SJCRH30 (cell line): ENCODE measurements at places on chromosomes 2 and 18.

GRCh38 chr2:219369447-219369861, 18.3 kb downstream of the DNPEP start:
- no peak for DNase-seq

GRCh38 chr2:206800506-206801417, 35.4 kb downstream of the FASTKD2 start:
- peak; percentile 38 for DNase-seq

GRCh38 chr2:158518084-158518483, 61.3 kb downstream of the PKP4 start:
- DNase-seq, result no peak

DNA sequence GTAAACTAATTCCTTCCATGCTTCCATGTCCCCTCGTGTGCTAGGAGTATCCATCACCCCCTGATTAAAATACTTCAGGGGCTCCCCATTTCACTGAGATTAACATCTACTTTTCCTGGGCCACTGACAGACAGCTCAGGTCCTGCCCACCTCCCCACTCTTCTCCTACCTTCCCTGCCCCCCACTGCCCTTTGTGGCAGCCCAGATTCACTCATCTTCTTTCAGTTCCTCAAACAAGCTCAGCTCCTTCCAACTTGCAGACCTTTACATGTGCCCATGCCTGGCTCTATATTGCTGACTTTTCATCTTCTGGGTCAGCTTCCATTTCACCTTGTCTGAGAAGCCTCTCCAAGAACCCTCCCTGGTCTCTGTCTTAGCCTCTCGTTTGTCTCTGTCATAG, 12.0 kb downstream of the RUFY4 start:
- no peak for DNase-seq

DNA sequence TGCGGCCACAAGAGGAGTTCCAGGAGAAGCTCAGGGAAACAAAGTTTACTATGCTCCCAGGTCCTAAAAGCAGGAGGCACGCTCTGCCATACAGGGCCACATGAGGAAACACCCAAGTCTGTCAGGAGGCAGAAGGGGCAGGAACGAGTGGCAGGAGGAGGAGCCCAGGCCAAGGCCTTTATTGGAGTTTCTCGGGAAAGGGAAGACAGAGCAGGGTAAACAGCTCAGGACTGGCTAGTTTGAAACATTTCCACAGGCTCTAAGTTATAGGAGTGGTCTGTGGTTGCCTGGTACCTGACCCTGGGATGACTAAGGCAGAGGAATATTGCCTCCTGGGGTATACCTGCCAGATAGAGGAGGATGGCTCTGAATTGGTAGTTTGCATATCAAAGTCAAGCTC, 3.7 kb upstream of the ZNF638 start:
- no peak for DNase-seq

DNA sequence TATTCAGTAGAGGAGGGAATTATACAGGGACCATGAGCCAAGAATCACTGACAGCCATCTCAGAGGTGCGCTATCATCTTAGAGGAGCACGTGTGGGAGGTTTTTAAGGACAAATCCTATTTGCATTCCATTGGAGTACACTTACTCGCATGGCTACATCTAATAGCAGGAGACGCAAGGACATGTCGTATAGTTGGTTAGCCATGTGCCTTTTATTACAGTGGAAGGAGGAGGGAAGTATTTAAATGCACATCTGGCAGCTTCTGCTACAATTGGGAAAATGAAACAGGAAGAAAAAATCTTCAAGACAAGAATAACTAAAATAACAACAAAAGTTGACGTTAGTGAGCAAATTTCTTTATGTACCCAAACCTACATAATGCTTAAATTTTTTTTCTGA, 86.5 kb upstream of the UGP2 start:
- no peak for DNase-seq

DNA sequence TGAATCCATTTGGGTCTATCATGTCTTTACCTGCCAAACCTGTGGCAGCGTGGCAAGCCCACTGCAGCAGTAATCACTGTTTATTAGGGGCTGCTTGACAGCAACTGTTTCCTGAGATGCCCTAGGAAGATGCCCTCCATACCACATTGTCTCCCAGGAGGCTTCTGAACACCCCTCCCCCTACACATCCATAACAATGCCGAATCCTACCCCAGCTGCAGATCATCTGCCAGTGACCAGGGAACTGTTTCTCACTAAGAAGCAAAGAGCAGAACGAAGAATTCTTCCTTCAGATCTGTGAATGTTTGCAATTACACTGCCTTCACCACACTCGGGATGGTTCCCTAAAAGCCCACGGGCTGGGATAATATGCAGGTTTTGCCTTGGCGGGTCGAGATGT, 127.8 kb downstream of the VIT start:
- DNase-seq, result no peak

- DNase-seq, result no peak
Measured at GRCh38 chr2:7432436-7432835, 515.2 kb downstream of the RNF144A start.

GRCh38 chr2:181984814-181985631, 630 bp upstream of the PPP1R1C start:
- no peak for DNase-seq

DNA sequence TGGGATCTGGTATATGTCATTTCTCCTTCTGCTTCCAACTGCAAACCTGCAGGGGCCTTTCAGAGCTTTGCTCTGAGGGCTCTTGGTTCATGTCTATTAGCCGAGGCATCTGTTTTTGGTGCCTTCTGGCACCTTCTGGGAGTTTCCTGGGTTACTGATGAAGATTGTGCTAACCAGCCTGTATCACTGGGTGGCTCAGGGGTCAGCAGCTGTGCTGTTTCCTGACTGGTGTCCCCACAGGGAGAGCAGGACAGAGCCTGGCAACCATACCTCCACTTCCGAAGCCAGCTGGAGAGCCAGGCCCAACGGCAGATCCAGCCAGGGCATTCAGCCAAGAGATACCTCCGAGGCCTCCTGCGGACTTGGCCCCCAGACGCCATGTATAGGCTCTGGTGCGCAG, 17.5 kb downstream of the KIAA2012 start:
- DNase-seq, result no peak

DNA sequence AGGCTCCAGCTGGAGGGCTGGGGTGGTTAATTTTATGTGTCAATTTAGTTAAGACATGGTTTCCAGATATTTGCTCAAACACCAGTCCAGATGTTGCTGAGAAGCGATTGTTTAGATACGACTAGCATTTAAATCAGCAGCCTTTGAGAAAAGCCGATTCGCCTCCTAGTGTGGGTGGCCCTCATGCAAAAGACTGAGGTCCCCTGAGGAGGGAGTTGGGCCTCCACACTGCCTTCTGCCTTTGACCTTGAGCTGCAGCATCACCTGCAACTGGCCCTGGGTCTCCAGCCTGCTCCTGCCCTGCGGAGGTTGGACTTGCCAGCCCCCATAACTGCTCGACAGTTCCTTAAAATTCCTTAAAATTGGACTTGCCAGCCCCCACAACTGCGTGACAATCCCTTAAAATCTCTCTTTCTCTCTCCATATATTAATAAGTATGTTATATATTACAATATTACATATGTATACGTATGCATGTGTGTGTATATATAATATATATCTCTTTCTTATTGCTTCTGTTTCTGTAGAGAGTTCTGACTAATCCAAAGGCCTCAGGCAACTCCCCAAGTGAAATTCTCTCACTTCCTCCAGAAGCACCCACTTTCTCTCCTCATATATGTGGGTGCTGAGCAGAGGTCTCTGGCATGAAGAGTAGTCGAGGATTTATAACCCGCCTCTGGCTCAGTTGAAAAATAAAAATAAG, 14.4 kb downstream of the FBLN7 start:
- no peak for DNase-seq

GRCh38 chr2:11495844-11496681, 30.1 kb upstream of the E2F6 start:
- no peak for DNase-seq

GRCh38 chr2:59082657-59083056, 841.5 kb upstream of the FANCL start:
- DNase-seq, result no peak

DNA sequence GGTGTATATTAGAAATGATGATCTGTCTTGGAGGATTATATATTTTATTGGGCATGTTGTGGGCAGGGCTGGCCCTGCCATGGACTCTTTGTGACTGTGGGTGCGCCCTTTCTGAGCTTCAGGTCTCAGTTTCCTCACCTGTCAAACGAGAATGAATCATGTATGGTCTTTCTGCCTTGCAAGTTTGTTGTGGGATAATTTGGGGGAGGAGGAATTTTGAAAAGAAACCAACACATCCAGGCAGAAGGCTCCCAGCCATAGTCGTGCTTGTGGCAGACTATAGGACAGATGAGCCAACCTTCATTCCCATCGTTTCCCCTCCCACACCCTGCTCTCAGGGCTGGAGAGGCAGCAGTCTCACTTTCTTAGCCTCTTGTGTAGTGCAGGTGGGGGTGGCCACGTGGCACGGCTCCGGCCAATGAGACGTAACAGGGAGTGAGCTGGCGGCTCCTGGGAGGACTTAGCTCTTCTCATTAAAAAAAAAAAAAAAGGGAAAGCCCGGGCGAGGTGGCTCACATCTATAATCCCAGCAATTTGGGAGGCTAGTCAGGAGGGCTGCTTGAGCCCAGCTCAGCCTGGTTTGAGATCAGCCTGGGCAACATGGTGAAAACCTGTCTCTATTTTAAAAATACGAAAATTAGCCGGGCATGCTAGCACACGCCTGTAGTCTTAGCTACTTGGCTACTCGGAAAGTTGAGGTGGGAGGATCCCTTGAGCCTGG, 63.1 kb downstream of the RHOB start:
- peak; percentile 80 for DNase-seq

GRCh38 chr2:206520450-206520849, 77.1 kb downstream of the ADAM23 start:
- DNase-seq, result no peak

DNA sequence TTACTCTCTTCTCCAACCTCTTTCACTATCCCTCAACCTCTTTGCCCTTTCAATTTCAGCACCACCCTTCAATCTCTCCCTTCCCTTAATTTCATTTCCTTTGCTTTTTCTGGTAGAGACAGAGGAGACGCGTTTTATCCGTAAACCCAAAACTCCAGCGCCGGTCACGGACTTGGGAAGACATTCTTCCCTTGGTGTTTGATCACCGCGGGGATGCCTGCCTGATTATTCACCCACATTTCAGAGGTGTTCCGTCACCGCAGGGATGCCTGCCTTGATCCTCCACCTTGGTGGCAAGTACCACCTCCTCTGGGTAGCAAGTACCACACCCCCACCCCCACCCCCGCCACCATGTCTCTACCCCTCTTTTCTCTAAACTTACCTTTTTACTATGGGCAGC, 669.4 kb upstream of the PKDCC start:
- no peak for DNase-seq

DNA sequence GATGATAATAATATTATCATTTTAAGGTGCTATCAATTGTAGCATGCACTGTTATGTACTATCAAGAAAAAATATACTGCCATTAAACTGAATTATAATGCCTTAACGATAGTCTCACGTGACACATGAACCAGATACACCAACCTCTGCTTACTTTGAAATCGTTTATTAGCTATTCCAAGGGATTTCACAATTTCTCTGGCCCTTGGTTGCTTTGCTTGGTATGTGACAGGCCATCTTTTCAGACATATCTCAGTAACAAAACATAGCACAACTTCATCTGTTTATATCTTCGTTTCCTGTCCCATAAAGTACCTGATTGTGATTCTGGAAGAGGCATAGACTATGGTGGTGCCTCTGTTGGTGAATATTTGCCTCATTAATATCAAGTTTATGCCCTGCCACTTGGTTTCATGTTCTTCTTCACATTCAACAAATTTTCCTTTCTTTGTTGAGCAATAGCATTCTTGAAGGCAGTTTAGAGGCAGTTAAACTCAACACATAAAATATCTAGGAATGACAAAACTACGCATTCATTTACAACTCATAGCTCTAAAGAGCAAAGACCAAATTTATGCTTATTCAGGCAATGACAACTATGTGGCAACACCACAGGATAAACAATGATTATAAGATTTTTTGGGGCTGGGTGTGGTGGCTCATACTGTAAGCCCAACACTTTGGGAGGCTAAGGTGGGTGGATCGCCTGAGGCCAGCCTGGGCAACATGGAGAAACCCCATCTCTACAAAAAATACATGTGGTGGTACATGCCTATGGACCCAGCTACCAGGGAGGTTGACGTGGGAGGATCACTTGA, 84.3 kb downstream of the MCFD2 start:
- DNase-seq, result no peak
